ENCODE measurements at places on chromosomes 1 and 21.

GRCh38 chr1:230957580-230957989 lies 21.1 kb downstream of the TTC13 start:
- no peak for DNase-seq

DNA sequence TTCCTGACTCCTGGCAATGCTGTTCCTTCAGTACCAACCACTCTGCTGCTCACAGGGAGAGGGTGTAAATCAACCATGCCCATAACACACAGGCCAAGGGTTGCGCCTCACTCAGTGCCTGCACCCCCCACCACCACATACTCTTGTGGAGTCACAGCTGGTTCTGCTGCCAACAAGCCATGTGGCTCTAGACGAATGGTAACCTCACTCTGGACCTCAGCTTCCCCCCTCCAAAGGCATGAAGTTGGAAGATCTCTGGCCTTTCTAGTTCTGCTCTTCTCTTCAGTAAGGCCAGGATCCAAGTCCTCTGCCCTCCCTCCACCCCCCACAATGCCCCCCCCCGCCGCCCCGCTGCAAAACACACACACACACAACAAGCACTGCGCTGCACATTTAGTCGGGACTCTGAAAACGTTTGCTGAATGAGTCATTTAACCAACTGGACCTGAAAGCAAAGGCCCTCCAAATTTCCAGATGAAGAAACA lies 1.7 kb upstream of the GLIS1 start:
- no peak for DNase-seq

DNA sequence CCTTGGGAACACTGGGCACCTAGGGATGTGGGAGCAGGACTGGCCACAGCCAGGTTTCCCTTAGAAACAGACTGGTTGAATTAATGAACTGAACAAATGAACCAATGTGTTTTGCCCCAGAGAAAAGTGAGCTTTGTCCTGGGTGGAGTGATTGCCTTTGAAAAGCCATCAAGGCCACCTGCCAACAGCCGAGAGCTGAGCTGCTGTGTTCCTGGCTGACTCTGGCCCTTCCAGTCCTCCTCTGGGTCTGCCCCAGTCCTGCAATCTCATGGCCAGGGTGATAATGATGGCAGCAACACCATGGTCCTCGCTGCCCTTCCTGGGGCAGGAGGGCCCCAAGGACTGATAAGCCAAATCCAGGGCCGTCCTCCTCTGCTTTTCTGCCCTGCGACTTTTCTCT lies 18.2 kb upstream of the GJA9 start:
- DNase-seq: no peak

- DNase-seq: no peak
Observed at GRCh38 chr1:55402671-55403464, 187.7 kb upstream of the USP24 start.

- DNase-seq: no peak
Observed at GRCh38 chr1:159958719-159959380, 4.8 kb upstream of the SLAMF9 start.

GRCh38 chr1:180188684-180189175 lies 34.1 kb downstream of the QSOX1 start:
- no peak for DNase-seq

DNA sequence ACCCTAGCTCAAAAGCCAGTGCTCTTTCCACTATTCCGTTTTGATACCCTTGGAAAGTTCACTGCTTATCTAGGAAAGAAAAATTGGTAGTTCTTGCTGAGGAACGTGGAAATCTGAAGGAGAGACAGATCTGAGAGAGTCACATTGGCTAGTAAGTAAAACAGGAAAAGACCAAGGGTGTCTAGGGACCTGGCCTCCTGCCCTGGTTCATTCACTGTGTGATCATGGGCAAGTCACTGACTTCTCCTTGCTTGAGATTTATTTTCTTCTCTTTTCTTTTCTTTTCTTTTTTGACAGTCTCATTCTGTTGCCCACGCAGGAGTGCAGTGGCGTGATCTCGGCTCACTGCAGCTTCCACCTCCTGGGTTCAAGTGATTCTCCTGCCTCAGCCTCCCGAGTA lies 90.8 kb downstream of the NFIA start:
- DNase-seq: no peak

DNA sequence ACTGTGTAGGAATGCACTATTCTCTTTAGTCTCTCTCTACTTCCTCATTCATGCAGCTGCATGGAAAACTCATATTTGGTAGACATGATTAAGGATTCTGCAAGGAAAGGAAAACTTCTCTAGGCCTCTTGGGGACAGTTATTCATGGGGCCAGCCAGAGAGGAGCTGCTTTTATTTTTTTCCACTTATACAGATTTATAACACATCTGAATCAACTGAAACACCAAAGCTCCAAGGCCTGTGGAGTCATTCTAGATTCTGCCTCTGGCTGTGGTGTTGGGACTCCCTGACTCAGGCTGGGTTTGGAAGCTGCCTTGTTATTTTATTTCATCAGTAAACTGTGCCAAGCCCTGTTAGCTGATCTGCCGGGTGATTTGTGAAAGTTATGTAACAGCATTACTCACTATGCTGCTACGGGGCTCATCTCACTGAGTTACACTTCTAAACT lies 83.9 kb upstream of the EDEM3 start:
- no peak for DNase-seq

DNA sequence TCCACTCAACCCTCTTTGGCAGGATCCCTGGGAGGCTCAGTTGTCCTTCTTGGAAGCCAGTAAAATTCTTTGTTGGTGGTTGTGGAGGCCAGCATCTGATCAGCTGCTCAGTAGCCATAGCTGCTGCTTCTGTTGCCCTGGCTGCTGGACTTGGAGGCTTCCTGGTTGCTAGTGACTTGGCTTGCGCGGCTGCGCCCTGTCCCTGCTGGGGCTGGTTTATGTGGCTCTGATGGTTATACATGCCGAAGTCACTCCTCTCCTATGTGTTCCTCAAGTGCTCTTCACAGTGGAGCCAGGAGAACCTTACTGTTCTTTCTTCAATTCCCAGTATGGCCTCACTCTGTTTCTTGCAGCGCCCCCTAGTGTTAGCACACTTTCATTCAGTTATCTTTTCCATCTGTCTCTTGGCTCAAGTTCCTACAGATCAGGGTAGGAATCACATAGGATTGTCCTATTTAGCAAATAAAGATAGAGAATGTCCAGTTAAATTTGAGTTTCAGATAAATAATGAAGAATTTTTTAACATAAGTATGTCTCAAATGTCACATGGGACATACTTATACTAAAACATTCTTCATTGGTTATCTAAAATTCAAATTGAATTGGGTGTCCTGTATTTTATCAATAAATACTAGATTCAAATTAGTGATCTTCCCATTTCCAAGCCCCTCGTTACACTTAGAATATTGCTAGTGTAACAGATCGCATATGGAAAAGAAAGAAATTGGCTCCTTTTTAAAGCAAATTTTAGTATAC lies 176.5 kb downstream of the TGFB2 start:
- no peak for DNase-seq

Measured in stimulated activated CD4-positive, alpha-beta T cell treated with anti-CD3 and anti-CD28 coated beads, TNF-alpha, amount 100 ng/mL, for 4 hours (primary cell).